ENCODE measurements at places on chromosomes 13 and 19. TPM values are rescaled to one million over a fixed set of nuclear protein-coding genes. Genes with fewer than 3 reads are reported as not detected.

GRCh38 chr19:47762615-47763308, 15.7 kb upstream of the SELENOW start:
- DNase-seq = no peak

GRCh38 chr13:101499406-101499805, 46.9 kb downstream of the ITGBL1 start:
- DNase-seq = no peak

- no peak for DNase-seq
These were observed 19.1 kb downstream of the DNAJC15 start for GRCh38 chr13:43042410-43042921.

- no peak for DNase-seq
These were observed 6.3 kb downstream of the COPE start for GRCh38 chr19:18912933-18913332.

GRCh38 chr13:26695891-26696311, 64.7 kb downstream of the GPR12 start:
- no peak for DNase-seq

GRCh38 chr13:113144255-113144629, 14.2 kb upstream of the PROZ start:
- no peak for DNase-seq

- no peak for DNase-seq
These were observed 2.0 kb upstream of the SPACA6 start for GRCh38 chr19:51691074-51691583.

- peak; percentile 85 for DNase-seq
These were observed 6.0 kb upstream of the PRR19 start for GRCh38 chr19:42295831-42296525.

DNA sequence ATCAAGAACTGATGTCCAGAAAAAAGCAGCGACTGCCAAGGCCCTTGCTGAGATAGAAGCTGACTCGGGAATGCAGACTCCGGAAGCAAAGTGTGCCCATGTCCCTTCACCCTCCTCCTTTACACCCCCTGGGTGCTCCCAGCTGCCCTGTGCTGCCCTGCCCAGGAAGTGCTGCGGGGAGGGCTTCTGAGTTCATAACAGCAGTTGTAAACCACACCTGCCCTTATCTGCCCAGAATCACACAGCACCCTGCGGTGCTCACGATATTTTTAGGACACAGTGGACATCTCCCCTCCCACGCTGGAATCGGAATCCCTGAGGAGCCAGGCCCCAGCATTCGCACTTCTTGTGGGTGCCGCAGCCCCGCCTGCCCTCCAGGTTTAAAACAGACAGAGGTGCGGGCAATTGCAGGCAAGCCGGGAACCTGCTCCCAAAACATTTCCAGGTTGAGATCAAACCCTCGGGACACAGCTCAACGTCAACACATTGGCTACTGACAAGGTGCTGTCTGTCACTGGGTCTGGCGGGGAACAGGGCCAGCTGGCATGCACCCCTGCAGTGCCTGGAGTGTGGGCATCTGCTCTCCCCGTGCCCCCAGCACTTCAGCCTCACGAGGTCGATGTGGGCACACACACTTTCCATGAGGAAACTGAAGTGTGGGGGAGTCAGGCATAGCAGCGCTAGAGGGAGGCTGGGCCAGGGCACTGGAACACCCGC, 36.8 kb downstream of the RAB20 start:
- no peak for DNase-seq

DNA sequence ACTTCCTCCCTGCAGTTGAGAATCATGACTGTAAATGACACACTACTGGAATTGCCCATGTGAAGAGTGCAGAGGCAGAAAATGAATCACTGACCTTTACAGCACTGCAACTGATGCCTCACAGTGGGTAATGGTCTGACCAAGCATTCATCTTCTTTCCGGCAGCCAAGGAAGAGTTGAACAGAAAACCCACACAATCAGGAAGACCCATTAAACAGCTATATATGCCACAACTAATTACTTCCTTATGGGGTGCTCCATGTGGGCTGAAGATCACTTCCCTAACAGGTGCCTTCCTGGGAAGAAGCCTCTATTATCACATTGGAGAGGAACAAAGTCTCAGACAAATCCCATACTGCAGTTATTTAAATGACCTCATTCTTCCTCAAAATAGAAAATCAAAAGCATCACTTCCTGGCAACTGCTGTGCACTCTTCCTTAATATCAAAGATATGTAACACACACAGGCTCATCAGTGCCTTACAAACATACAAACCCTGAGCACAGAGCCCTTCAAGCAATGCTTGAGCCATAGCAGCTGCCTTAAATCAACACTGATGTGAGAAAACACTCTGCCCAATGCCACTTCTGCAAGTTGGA, 45.8 kb downstream of the RUBCNL start:
- DNase-seq = no peak

DNA sequence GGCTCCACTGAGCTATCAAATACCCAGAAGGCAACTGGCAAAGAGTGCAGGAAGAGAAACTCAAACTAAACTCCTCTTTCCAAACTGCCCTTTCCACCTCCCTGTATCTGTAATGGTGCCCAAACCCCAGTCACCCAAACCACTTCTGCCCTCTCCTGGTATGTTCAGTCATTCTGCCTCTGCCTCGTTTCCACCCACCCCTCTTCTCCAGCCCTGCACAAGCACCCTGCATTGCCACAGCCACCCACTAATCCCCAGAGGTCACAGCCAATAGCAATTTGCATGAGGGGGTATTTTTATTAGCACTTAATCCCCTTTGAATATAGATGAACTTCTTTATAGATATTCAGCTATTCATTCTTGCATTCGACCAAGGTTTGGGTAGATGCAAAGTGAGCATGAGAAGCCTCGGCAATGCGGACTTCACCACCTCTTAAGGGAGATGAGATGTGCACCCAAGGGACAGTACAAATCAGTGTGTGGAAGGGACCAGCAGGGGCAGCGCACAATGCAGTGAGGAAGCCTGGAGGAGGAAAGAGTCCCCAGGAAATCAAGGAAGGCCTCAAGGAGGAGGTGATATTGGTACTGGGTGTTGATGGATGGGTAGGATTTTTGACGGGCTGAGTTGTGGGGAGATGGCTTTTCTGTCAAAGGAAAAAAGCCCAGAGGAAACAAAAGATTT, 12.4 kb downstream of the TMEM272 start:
- peak; percentile 74 for DNase-seq

DNA sequence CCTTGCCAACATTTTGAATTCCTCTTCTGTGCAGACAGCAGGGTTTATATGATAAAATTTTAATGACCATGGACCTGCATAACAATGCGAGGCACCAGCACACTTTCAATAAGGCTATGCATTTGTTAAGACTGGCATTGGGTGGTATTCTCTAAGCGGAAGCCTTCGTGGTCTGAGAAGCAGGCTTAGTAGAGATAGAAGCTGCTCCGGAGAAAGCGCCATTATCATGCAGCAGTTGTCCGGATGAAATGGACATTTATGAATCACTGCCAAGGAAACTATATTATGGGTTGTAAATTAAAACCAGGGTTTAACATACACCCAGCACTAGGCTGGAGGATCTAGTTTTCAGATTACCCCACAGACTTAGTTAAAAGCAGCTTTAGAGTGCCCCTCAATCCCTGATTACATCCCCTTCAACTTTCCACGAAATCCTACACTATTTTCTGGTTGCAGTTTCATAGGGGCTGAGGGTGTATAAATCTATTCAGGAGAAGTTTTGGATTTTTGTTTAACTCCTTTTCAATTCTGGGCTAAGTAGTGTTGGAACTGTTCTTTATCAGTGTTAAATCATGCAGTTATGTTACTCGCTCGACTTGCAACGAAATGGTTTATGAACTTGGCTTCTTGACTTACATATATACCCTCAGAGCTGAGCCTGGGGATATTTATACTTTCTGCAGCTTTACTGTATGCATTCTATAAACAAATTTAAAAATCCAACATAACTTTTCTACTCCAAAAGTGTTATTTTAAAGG, 193.3 kb downstream of the PCDH9 start:
- no peak for DNase-seq

- DNase-seq = no peak
These were observed 51.1 kb downstream of the N4BP2L1 start for GRCh38 chr13:32376642-32377415.

GRCh38 chr13:48214519-48215121, 18.4 kb upstream of the ITM2B start:
- no peak for DNase-seq

GRCh38 chr19:54186934-54187381, 2.4 kb downstream of the MBOAT7 start:
- DNase-seq = no peak

GRCh38 chr19:17314007-17314593, 4.7 kb downstream of the DDA1 start:
- DNase-seq = no peak

- DNase-seq = no peak
These were observed 10.8 kb upstream of the HSPH1 start for GRCh38 chr13:31172535-31172934.

GRCh38 chr13:89490661-89491060, 1819.5 kb downstream of the SLITRK5 start:
- no peak for DNase-seq

GRCh38 chr13:23632048-23632582, 61.9 kb downstream of the TNFRSF19 start:
- DNase-seq = no peak

DNA sequence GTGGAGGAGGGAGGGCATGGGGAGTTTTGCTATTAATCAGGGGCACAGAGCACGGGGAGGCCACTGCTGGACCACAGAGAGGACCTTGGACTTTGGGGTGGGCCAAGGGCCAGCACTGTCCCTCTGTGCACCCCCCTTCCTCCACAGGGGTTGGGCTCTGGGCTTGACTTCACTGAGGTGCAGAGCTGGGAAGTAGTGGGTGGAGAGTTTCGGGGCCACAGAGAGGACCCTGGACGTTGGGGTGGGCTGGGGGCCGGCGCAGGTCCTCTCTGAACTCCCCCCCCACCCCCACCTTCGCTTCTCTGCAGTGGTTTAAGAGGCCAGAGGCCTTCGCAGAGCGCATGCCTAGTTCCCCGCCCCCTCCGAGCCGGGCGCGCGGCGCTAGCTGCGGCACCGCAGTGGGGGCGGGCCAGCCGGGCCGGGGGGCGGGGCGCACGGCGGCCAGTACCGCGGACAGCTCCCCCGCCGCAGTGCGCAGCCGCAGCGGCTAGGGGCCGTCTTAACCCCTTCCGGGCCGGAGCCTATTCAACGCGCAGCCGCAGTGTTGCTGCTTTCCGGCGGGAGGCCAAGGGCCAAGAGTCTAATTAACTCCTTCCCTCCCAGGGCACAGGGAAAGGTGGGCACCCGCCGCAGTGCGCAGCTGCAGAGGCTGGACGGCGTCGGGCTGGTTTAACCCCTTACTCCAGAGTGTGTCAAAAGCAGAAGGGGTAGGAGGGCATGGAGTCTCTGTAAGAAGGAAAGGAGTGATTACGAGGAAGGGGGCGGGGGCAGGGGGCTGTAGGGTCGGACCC, 3.7 kb downstream of the KCNC3 start:
- DNase-seq = peak; percentile 53

- DNase-seq = no peak
These were observed 5.0 kb downstream of the IZUMO4 start for GRCh38 chr19:2101417-2102335.

GRCh38 chr19:16285769-16286498, 38.7 kb upstream of the KLF2 start:
- DNase-seq = no peak

GRCh38 chr13:64273780-64274179, 2858.1 kb upstream of the PCDH20 start:
- DNase-seq = no peak

DNA sequence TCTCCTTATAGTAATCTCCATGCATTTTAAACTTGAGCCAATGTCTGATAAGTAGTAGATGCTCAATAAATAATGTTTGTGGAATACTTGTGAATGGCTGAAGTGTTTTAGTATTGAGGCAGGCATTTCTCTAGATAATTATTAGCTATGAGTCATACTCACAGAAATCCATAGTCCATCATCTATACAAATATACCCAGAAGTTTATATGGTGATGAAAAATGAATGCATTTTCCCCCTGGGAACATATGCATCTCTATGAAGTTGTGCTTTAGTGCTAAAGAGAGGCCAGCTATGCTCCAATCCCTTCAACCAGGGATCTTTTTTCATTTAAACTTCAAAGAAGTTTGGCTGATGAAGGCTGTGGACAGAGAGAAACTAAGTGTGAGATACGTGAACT, 17.2 kb downstream of the MBNL2 start:
- no peak for DNase-seq

DNA sequence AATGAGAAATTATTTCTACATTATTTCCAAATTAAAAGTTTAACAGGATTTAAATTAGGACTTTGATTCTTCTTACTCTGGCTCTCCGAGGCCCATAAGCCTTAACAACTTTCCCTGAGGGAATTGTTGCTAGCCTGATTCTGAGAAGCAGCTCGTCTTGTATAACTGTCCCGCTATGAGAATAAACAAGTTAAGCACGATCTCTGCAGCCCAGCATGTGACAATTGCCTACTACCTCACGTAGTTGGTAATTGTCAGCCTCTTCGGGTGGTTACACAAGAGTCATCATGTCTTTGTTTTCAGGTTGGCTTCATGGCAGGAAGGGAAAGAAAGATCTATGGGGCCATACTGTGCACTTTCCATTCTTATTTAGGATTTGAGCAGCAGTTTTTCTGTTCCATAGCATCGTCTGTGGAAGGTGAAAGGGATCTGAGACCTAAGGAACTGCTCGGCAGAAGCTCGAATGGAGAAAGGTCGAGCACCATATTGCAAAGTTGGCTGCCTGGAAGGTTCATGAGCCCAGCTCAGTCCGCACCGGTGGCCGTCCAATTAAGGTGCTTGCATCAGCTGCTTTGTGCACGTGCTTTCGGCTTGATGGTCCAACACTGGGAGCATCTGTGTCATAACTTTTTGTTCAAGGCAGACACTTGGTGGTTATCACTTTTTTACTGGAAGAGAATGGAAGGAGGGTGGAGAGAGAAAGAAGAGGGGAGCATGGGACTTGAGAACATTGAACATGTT, 1.8 kb upstream of the STARD13 start:
- no peak for DNase-seq

GRCh38 chr13:33025220-33025744, 9.1 kb downstream of the KL start:
- DNase-seq = no peak

- DNase-seq = peak; percentile 8
These were observed 114.4 kb downstream of the ZDHHC20 start for GRCh38 chr13:21344662-21345176.

DNA sequence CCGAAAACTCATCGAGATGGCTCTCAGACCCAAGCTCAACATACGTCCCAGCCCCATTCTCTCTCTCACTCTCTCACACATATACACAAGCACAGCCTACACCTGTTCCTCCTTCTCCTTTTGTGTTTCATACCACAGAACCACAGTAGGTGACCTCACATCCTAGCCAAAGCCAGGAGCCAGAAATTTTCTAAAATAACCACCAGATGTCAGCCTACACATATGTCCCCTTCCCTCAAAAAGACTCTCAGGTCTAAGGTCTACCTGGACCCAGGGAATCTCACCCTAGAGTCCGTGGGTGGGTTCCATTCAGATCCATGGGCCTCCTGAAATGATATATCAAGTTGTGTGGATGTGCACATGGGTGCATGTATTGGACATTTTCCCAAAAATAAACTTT, 104.2 kb upstream of the IPO5 start:
- no peak for DNase-seq

Gene NR2C2AP
- total RNA-seq = 59.5 TPM

Gene IGFL3
- not detected for total RNA-seq

Gene ZNF556
- not detected for total RNA-seq

Gene ANGPTL4
- total RNA-seq = not detected

Gene CBY2
- total RNA-seq = not detected

Gene TEX26
- not detected for total RNA-seq

Gene RANBP3
- total RNA-seq = 94.8 TPM

Gene CEACAM3
- not detected for total RNA-seq

Gene RNF17
- total RNA-seq = not detected

Gene SGCG
- total RNA-seq = not detected

Gene C19orf85
- total RNA-seq = not detected

Gene LILRB2
- 0.42 TPM for total RNA-seq

Gene TNFRSF19
- total RNA-seq = not detected

Gene PRR22
- 8.2 TPM for total RNA-seq

Gene STOML3
- not detected for total RNA-seq

Gene ZNF285
- total RNA-seq = 1.0 TPM
